ENCODE measurements at places on chromosomes 7 and 10.

GRCh38 chr7:99828811-99829210 lies 998 bp downstream of the CYP3A43 start:
- DNase-seq, result no peak

DNA sequence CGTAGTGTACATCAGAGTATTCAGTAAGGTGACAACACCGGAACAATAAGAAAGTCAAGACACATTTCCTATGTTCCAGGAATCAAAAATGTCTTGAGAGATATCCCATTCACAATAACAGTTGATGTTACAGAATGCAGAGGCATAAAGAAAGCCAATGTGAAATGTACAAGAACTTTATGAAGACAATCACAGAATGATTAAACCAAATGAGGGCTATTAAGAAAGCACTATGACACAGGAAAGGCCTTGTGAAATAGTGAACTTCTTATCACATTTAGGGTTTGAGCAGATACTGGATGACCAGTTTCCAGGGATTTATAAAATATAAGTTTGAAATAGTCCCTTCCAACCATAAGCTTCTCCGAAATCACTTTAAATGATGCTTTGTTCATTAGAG lies 52.7 kb downstream of the VWDE start:
- no peak for DNase-seq

DNA sequence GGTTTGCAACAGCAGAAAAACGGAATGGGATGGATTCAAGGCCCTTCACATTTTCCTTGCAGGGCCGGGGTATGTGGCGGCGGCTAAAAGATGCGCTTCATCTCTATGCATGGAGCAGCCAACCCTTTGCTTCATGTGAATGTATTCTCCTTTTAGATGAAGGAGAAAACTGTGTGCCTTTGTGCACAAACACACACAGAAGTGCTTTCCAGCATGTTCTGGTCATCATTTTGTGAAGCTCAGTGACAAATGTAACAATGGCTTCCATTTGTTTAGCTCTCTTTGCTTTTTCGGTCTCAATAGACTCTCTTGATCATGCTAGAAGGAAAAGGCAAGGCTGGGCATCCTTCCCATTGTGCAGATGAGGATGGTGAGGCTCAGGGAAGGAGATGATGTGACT lies 161.7 kb upstream of the MKI67 start:
- no peak for DNase-seq

DNA sequence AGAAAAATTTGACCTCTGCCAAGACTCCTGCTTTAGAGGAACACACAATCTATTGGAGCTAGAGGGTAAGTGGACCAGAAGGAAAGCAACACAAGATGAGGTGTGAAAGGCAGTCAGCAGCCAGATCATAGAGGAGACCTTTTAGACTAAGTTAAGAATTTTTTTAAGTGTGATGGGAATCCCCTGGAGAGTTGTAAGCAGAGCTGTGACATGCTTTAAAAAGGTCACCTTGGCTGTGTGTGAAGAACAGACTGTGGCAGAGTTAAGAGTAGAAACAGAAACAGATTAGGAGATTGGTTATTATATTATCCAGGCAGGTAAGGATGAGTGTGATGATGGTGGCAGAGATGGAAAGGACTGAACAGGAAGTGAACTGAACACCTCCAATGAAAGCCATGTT lies 23.5 kb downstream of the CPEB3 start:
- DNase-seq, result no peak

DNA sequence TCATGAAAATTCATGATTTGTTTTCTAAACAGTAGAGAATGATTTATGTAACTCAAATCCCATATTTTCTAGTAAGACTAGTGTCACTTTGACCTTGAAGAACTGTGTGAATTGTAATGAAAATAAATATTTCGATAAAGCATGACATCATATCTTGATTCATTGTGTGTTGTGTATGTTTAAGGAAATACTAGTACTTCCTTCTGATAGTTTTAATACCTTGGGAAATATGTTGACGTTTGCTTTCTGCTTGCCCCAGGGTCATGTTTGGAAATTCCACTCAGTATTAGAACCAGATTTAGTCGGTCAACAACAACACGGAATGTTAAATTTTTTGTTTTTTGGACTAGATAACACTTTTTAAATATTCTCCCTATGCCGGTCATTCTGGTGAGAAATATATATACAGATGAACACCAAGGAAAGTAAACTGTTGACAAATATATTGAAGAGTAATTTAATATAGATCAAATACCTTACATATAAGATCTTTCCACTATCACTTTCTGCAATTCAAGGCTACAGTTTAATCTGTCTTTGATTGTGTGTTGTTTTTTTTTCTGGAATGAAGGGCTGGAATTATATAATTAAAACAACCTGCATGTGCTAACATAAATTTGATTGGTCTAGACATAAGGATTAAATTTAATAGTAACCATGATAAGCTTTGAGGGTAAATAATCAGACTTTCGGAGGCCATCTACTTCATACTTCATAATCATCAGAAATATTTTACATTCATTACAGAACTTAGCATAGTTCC lies 126.2 kb downstream of the MDFIC start:
- DNase-seq, result no peak

GRCh38 chr10:72076756-72077155 lies 11.6 kb downstream of the SPOCK2 start:
- DNase-seq, result no peak

GRCh38 chr10:114680543-114681117 lies 22.6 kb upstream of the ABLIM1 start:
- no peak for DNase-seq

GRCh38 chr7:101411508-101411874 lies 48.8 kb downstream of the COL26A1 start:
- DNase-seq, result no peak

- no peak for DNase-seq
Measured at GRCh38 chr7:132422502-132423111, 153.7 kb downstream of the PLXNA4 start.

DNA sequence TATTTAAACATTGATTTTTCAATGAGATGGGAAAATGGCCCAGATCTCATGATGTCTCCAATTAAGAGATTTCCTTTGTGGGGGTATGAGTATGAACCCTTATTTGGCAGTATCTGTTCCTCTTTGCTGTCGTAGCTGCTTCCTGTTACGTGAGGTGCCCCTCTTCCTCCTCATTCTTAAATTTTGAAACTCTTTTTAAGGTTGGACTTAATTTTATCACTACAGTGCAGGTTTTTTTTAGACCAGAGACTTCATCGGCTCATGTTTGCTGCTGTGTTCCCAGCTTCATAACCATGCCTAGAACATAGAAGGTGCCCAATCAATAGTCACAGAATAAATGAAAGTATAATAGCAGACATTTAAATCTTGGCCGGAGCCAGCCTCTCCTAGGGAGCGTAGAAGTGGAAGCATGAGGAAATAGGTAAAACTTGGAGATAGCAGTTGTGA lies 2.4 kb downstream of the MIOS start:
- peak; percentile 20 for DNase-seq

- DNase-seq, result no peak
Measured at GRCh38 chr7:112898432-112899290, 108.5 kb upstream of the TMEM168 start.

- DNase-seq, result no peak
Measured at GRCh38 chr10:855079-855478, 76.4 kb downstream of the LARP4B start.

DNA sequence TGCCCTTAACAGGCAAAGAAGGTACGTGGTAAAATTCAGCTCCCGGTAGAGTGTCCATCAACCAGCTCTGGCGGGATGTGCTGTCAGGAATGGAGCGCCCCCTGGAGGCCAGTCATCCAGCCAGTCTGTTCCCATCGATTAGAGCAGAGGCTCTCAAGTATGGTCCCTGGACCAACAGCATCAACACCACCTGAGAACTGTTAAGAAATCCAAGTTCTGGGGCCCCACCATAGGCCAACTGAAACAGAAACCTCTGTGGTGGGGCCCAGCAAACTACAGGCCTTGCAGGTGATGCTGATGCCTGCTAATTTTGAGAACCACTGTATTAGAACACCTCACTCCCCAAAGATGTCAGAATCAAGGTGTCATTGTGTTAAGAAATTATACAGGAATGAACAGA lies 109.2 kb downstream of the DPY19L1 start:
- DNase-seq, result peak; percentile 21

GRCh38 chr7:45036317-45036716 lies 36.3 kb downstream of the CCM2 start:
- DNase-seq, result no peak

DNA sequence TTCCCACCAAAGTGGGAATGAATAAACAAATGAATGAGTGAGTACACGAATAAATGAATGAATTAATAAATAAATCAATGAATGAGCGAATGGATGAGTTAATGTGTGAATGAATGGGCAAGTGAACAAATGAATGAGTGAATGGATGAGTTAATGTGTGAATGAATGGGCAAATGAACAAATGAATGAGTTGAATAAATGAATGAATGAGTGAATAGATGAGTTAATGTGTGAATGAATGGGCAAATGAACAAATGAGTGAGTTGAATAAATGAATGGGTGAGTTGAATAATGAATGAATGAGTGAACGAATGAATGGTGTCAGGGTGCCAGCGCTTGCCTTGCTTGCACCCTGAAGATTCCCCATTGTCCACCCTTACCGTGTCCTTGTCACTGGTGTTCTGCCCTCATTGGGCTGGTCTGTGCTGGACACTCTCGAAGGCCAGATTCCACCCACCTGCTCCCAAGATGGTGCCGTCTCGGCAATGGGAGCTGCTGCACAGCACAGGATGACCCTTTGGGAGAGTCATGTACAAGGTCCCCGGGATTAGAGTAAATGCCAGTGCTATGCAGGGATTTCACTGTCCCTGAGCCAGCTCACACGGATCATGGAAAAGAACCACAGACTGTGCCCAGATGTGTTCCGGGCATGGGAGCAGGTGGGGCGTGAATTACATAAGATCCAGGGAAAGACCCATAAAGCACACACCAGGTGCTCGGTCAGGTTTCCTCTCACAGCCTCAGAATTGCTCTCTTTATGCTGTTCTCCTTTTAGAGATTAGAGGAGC lies 83.2 kb downstream of the CAMK1D start:
- DNase-seq, result no peak

DNA sequence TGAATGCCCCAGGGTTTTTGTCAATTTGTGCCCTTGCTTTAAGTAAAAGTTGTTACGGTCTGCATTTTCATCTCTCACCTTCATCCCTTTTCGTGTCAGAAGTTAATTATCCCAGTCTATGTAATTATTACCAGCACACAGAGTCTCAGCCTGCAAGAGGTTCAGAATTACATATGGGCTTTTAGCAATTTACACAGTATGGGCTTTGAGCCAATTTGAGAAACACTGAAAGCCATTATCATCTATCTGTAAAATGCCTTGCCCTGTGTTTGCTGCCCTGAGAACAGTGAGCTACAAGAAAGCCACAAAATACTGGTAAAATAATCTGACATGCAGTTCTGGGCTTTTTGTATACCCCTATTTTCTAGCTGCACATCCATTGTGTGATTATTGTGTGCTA lies 125.6 kb upstream of the STEAP4 start:
- no peak for DNase-seq

- no peak for DNase-seq
Measured at GRCh38 chr7:16939161-16939560, 57.4 kb upstream of the AGR3 start.

- DNase-seq, result no peak
Measured at GRCh38 chr7:55144333-55145317, 125.8 kb downstream of the EGFR start.

DNA sequence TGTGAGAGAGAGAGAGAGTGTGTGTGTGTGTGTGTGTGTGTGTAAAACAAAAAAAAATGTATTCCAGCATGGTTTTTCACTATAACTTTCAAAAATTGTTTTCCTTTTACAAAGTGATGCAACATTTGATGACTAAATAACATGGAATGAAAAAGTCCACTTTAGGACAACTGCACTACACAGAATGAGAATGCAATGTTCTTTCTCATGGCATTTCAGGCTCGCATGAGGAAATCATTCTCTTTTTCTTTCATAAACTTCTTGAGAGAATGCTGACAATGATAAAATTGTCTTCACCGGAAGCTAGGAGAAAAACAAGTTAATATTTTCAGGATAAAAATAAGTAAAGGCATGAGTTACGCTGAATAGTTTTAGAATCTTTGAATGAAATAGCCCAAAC lies 53.7 kb downstream of the SLC16A12 start:
- DNase-seq, result no peak

DNA sequence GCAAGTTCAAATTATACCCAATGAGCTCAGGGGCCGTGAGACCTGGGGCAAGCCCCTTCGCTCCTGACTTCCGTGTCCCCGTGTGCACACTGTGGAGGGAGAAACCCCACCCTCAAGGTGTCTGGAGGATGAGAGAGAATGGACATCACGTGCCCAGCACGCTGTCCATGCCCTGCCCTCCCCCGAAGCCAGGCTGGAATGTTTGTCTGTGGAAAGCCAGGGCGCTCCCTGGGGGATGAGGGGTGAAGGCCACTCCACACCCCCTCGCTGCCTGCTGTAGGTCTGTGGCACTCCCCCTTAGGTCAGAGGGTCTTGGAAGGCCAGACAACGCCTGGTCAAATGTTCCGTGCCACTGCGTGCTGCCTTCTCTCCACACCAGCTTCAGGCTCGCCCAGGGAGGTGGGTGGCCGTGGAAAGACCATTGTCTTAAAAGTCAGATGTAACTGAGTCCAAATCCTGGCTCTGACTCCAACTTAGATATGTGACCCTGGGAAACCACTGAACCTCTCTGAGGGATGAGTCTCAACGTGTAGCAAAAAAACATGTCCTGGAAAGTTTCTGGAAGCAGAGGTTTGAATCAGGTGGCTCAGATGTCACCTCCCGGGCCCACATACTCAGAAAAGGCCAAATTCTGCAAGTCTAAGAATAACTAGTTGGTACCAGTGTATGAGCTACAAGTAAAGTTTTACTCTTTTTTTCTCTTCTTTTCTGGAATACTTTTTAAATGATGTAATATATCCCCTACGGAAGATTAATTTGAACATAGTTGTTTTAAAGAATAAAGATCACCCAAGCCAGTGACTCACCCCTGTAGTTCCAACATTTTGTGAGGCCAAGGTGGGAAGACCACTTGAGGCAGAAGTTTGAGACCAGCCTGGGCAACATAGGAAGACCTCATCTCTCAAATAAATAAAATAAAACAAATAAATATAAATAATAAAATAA lies 24.9 kb downstream of the RCC1L start:
- DNase-seq, result no peak

DNA sequence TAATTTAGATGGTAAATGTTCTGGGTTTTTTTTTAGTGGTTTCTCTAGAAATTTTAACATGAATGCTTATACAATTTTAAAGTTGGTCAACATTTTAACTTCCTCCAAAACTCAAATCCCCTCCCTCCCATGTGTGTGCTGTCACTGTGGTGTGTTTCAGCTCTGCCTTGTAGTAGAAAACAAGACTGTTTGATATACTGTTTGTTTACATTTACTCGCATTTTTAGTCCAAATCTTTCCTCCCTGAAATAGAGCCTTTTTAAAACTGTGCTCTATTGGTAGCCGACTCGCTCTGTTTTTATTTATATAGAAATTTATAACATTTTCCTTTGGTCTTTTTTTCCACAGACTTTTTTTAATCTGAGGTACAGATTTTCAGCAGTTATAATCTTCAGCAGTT lies 19.3 kb downstream of the PROSER2 start:
- DNase-seq, result no peak

GRCh38 chr7:117296066-117296465 lies 26.8 kb downstream of the WNT2 start:
- DNase-seq, result no peak

GRCh38 chr10:35565602-35566081 lies 39.5 kb upstream of the GJD4 start:
- no peak for DNase-seq

- DNase-seq, result no peak
Measured at GRCh38 chr7:81155654-81156373, 237.0 kb upstream of the SEMA3C start.

All from T-cell (primary cell).